NCI-H1092 (cell line): ENCODE measurements at places on chromosomes 11 and 22.

DNA sequence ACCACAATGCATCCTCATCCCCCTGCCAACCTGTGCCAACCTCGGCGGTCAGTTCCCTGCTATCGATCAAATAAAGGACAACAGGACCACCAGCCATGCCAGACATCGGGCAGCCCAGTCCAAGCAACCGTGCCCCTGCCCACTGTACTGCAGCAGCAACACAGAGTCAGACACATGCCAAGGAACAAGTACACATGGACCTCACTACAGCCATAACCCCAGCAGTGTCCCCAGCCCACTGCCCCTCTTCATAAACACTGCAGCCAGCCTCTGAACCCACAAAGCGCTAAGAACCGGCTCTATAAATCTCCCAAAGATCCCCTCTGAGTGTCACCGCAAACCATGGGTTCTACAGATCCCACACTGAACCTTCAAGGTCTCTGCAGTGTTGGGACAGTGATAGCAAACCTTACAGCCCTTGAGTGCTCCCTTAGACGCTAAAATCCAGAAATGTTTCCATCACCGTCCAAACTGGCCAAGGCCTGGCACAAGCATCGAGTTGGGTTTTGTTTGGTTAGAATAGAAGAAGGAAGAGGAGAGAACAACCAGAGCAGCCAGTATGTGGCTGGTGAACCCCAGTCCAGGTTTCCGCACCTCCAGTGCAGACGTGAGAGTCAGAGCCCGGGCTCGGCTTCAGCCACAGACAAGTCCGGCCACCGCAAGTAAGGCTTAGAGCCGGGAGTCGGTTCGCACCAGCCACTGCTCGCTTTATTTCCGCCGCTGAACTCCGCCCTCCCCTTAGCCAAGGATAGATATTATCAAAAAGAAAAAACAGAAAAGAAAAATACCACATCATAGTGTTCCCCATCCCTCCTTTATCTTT is 7.9 kb downstream of the PAX6 start:
- DNase-seq: no peak

GRCh38 chr11:12091956-12092558 is 18.3 kb upstream of the MICAL2 start:
- DNase-seq: no peak

GRCh38 chr11:7584910-7585309 is 71.1 kb downstream of the PPFIBP2 start:
- DNase-seq: no peak

- no peak for DNase-seq
Observed at GRCh38 chr11:114066046-114066648, 6.6 kb downstream of the ZBTB16 start.

- no peak for DNase-seq
Observed at GRCh38 chr22:17974087-17974486, 50.3 kb downstream of the MICAL3 start.

GRCh38 chr11:35523331-35523768 is 2.1 kb downstream of the PAMR1 start:
- DNase-seq: no peak

DNA sequence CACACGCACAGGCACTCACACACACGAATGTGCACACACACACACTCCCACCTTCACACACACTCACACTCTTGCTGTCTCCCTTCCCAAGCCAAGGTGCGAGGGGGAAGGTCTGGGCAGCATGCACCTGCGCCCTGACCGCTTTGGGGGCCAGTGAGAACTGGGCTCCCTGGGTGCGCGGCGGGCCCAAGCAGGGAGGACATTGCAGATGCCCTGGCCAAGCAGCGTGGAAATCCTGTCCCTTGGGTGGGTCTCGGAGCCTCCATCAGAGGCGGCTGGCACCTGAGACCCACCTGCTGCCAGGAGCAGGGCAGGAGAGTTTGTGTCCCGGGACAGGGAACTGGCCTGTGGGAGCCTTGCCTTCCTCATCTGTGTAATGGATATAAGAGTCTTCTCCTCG is 3.3 kb downstream of the CD81 start:
- no peak for DNase-seq

DNA sequence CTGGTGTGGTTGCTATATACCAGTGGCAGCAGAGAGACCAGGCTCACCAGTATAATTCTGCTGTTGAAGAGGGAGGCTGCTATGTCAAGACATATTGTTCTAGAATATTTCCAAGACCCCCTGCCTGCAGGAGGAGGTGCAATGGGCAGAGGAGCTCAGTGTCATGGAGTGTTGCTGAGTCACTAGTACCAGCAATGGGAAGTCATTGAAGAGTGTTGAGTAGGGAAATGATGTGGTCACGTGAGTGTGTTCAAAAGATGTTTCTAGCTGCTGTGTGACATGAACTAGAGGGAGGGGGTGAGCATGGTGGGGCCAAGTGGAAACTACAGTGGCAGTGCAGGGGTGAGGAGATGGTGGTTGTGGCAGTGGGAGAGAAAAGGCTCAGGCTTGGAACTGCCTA is 76.3 kb upstream of the BIRC3 start:
- no peak for DNase-seq

DNA sequence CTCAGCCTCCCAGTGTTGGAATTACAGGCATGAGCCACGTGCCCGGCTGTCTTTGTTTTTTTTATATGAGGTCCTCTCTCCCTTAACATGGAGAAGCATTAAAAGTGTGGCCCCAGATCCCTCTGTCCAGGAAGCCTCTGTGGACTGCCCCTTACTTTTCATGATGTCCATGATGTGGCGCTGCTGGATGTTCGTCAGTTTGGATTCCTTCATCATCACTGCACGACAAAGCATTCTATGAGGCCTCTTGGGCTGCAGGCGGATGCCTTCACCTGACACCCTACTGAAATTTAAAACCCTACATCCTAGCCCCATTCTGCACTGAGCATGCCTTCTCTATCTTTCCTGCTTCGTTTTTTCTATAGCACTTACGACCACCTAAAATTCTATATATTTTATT is 2.1 kb downstream of the C22orf23 start:
- no peak for DNase-seq
